NCI-H1436 treated with DMSO at 0.1 percent for 48 hours (cell line): ENCODE measurements at places on chromosomes 1 and 21.

- no peak for DNase-seq
These were observed 240.4 kb downstream of the KCNT2 start for GRCh38 chr1:196367838-196368237.

DNA sequence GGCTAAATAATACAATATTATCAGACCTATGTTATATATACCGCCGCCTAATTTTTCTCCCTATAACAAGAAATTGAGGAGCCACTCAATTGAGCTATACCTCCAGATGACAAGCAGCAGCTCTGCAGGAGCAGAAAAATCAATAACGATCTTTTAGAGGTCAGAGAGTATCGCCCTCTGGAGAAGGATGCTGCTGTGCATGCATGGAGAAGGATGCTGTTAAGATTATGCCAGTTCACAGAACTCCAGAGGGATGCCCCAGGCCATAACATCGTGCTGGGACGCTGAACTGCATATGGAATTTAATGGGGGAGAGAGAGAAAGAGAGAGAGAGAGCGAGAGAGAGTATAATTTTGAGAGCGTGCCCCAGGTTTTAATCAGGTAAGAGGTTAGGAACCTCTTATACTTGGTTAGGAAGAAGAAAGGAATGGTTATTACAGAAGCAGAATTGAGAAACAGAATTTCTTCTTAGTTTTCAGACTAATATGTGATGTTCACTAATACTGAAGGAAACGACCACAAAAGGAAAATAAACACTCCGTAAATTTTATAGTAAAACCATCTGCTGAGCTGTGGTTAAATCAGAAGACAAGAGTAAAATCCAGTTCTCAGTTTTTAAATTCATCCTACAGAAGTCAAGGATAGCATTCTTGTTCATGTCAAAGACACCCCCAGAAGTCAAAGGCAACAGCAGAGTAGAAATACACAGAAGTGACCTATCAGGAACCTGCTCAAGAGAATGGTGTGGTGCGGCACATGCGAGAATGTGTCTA lies 111.1 kb downstream of the SMYD2 start:
- no peak for DNase-seq

DNA sequence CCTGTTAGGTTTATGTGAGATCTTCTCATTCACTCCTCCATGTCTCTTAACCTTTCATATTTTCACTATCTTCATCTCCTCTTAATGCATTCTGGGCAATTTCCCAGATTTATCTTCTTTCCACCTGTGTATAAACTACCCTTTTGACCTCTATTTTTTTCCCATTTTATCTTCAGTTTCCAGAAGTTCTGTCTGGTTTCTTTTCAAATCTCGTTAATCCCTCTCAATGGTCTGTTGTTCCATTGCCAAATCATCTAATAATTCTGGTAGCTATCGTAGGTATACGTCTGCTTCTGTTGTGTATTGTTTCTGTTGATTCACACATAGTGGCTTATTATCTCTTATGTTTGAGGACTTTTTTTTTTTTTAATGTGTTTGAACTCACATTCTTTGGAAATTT lies 25.7 kb upstream of the HYI start:
- no peak for DNase-seq

- DNase-seq: no peak
These were observed 105.8 kb downstream of the MAN1A2 start for GRCh38 chr1:117473063-117473462.

DNA sequence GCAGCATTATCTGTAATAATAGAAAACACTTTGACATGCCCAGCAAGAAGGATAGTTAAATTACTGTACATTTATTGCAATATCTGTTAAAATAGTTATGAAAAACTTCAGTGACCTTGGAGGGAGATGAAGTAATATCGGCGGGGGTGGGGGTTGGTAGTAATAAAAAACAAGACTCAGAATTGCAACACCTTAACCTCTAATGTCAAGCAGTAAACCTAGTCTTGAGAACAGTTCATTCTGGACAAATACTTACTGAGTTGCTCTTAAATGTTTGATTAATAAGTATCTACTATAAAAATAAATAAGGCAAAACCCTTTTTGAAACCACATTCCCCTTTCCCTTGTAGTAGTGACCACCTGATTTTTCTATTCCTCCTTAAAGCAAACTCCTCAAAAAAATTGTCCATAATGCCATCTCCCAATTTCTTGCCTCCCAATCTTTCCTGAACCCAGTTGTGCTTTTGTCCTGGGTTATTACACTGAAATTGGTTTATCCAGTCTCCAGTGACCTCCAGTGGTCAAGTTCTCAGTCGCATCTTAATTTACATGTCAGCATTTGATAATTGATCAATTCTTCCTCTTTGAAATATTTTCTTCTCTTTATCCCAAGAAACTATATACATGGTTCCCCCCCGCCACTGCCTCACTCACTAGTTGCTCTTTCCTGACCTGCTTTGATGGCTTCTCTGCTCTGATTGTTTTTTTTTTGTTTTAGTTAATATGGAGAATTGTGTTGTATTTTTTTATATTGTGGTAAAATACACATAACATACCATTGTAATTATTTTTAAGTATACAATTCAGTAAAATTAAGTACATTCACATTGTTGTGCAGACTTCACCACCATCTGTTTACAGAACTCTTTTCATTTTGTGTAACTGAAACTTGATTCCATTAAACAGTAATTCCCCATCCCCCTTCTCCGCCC lies 36.8 kb downstream of the RAP1A start:
- no peak for DNase-seq

- DNase-seq: no peak
These were observed 67.2 kb downstream of the CD46 start for GRCh38 chr1:207818971-207819451.

- no peak for DNase-seq
These were observed 7.5 kb downstream of the TMEM59 start for GRCh38 chr1:54045496-54045895.

- DNase-seq: no peak
These were observed 5.7 kb downstream of the CCNL2 start for GRCh38 chr1:1393428-1393827.

DNA sequence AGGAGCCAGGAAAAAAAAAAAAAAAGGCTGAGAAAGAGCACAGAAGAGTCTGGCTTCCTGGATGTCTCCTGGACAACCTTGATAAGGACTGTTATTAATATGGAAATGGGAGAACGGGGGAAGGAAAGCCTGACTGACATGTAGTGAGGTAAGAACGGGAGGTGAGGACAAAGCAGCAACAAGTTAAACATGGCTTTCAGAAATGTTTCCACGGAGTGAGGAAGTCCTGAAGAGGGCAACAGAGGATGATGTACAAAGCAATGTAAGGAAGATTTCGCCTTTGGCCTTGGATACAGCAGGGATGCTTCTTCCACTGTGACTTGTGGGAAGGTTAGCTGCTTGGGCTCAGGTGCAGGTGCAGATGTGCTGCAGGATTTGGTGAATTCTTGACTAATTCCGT lies 11.9 kb upstream of the NIBAN1 start:
- no peak for DNase-seq

- DNase-seq: no peak
These were observed 472.1 kb downstream of the PTPRU start for GRCh38 chr1:29708381-29708780.

- no peak for DNase-seq
These were observed 7.1 kb upstream of the CLDN19 start for GRCh38 chr1:42747125-42747524.

- DNase-seq: no peak
These were observed 2.0 kb upstream of the CASQ1 start for GRCh38 chr1:160188341-160188740.

- no peak for DNase-seq
These were observed 142.5 kb upstream of the FGGY start for GRCh38 chr1:59154401-59154800.

- DNase-seq: no peak
These were observed 675.1 kb upstream of the ADGRL2 start for GRCh38 chr1:81125672-81126071.

GRCh38 chr1:244350027-244350426 lies 101.7 kb downstream of the ADSS2 start:
- peak; percentile 24 for DNase-seq

DNA sequence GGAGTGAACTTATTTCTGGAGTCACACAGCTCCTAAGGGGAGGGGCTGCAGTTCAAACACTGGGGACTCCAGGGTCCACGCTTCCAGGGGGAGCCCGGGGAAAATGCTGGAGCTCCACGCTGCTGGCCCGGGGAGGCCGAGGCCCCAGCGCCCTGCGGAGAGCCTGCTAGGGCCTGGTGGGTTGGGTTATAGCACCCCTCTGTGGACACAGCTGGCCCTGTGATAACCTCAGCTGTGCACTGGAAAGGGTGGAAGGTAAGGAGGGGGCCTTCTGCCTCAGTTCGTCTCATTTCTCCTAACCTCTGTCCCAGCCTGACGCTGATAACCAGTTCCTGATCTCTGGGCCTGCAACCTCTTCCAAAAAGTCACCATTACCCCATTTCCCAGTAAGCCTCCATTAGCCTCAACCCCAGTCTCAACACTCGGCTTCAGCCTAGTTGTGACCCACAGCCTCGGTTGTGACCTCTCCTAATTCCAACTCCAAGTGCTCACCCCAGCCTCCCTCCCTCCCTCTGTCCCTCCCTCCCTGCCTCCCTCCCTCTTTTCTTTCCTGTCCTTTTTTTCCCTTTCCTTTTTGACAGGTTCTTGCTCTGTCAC lies 7.1 kb downstream of the NBL1 start:
- DNase-seq: no peak

DNA sequence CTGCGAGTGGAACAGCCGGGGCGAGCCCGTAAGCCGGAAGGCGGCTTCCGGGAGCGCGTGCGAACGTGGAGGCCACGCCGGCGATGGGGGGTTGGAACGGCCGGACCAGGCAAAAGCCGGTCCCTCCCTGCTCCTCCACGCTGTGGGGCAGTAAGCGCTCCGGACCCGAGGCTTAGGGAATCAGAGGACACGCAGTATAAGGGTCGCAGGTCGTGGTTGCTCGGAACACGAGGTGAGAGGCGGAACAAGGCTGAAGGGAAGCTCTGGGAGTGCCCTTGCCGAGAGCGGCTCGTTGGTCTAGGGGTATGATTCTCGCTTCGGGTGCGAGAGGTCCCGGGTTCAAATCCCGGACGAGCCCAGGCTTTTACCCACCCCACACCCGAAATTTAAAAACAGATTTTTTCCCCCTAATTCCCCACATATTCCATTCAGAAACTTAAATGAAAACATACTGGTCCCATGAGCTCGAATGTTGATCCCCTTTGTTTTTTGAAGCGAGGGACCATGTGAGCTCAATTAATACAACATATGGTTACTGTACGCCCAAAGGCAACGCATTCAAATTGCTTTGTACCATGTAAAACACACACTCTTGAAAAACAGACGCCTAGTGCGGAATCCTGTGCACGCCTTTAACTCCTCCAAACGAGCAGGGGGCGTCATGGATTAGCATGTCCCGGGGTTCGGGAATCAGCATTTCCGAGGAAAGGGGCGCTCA lies 7.2 kb upstream of the MPZL1 start:
- DNase-seq: peak; percentile 46

DNA sequence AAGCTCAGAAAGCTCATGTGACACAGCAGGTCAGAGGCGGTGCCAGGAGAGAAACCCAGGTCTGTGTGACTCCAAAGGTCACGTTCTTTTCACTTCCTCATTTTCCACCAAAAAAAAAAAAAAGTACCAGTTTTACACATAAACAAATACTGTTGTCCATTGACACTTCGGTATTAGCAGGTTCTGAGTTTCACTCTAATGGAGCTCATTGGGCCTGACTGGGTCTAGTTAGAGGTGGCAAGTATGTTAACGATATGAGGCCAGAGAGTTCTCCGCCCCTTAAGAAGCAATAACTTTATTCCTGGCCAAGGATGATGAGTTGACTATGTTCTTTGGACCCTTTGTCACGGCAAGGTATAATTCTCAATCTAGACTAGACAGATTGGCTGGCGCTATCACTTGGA lies 30.0 kb upstream of the SDE2 start:
- DNase-seq: no peak

DNA sequence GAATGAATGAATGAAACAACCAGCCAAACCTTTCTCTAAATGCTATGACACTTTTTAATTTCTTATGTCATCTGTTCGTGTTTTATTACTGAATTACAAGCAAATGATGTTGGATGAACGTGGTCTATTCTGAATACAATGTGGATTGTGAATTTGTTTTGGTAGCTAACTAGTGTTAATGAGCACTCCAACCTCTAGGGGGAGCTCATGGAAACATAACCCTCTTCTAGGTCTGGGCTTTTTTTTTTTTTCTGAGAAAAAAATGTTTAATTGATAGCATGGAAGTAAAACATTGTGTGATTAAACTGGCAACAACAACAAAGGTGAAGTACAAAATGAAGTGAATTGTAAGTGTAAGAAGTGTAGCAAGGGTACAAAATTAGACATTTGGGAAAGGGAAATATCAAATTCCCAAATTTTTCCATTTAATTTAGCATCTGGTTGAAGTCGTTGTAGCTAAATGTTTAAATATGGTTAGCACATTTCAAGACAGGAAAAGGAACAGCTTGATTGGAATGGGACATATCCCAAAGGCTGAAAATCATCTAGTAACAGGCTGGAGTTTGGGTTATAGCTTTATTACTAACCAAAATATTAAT lies 42.6 kb upstream of the PTGS2 start:
- DNase-seq: no peak

- no peak for DNase-seq
These were observed 151.0 kb downstream of the CLEC20A start for GRCh38 chr1:178345807-178346206.

GRCh38 chr1:221559911-221560310 lies 182.0 kb downstream of the DUSP10 start:
- no peak for DNase-seq

- DNase-seq: no peak
These were observed 7.6 kb downstream of the DR1 start for GRCh38 chr1:93353286-93353685.

DNA sequence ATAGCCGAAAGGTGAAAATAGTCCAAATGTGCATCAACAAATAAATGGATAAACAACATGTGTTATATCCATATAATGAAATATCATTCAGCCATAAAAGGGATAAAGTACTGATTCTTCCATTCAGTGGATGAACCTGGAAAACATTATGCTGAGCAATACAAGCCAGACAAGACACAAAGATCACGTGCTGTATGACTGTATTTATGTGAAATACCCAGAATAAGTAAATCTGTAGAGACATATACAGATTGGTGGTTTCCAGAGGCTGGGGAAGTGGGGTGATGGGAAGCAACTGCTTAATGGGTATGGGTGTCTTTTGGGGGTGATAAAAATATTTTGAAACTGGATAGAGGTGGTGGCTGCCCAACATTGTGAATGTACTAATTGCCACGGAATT lies 13.3 kb upstream of the GSTM4 start:
- DNase-seq: no peak

DNA sequence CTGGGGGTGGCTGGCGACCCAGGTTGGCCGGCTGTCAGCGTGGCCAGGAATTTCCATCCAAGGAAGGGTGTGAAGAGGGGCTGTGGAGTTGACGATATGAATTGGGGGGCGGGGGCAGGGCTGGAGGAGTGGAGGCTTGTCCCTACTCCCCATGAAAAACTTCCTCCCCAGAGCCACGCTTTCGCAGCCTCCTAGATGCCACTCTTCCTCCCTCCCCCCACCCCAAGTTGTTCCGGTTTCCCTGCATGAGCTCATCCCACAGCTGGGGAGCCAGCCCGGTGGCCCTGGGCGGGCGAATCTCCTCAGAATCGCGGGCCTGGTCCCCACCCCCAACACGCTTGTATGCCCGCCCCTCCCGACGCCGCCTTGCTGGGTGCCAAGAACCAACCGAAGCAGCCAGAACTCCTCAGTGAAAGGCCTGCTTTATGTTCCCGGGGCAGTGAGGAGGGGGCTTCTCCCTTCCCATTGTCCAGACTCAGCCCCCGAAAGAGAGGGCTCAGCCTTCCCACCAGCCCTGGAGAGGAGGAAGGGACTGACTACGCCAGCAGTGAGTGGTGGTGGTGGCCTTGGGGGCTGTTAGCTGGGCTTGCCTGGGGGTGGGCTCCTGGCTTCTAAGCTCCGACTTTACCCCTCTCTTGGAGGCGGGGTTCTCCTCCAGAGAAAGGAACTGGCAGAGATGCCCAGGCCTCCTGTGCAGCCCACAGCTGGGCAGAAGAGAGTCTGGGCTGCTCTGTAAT lies 1.8 kb upstream of the CSMD2 start:
- no peak for DNase-seq
